Fibroblast of skin of left biceps (primary cell): ENCODE measurements at places on chromosomes 13 and 19.

DNA sequence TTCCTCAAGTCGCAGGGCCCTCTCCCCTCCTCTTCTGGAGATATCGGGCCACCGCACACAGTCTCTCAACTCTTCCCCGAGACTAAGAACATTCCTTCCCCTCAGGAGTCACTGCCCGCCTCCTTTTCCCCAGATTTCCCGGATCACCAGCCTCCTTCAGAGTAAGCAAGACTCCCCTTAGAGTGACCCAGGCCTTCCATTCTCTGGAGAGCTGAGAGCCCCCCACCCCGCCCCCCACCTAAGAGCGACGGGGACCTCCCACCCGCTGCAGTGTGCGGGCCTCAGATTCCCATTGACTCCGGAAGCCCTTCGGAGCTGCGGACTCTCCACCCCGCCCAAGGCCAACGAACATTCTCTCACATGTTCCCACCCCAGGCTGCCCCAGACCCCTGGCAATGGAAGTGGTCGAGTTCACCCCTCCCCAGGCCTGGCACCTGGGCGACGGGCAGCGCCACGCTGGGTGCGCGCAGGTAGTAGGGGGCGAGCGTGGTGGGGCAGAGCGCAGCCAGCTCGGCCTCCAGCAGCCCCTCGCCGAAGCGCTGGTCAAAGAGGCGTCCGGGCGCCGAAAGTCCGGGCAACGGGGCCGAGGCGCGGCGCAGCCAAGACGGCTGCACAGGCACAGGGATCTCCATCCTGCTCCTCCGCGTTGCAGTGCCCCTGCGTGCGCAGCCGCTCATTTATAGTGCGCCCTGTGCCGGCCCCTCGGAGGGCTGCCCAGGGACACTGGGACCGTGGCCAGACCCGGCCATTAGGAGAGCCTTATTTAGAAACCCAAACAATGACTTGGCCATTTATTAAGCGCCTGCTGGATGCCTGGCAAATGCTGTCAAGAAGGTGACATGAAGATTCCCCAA lies at the start of gene HSPB6:
HSPB6 (minus strand) TSS at position 653 of the 854 bp plus-strand sequence; CDS start at position 632, 21 bp downstream.
- DNase-seq = no peak

- no peak for DNase-seq
Measured at GRCh38 chr19:738509-739128, 12.3 kb upstream of the MISP start.

DNA sequence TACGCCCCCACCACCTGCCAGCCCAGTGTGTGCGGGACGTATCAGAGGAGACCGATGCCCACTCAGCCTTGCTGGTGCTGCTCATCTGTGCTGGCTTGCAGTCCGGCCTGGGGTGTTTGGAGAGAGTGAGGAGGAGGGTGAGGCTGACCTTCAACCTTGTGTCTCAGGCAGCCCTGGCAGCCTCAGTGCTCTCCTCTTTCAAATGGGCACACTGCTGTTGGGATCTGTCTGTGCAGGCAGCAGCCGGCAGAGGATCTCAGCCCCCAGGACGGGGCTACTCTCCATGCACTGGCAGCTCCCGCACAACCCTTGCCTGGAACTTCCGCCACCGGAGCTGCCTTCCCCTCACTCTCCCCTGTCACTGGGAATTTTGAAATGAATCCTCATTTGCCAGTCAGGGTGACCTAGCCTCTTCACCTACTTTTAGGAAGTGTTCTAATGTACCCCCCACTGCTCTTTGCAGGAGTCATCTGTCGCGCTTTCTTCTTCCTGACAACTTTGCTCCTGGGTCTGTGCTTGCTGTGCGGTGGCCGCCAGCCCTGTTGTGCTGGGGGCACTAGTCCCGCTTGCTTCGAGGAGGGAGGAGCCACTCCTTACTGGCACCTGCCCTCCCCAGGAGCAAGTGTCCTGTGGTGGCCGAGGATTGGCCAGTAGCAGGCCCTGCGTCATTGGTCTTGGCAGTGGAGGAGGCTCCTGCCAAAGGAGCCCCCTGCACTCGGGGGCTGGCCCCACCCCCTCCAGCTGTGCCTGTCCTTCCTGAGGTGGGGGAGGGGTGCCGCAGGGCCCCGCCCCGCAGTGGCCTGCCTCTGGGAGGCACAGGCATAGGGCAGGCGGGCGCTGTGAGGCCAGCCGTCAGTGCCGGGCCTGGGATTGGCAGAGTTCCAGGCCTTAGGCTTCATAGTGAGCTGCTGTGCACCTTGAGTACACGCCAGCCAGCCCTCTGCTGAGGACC lies 53.4 kb downstream of the TSSK6 start:
- DNase-seq = no peak

GRCh38 chr13:99311137-99311536 lies 3.9 kb upstream of the GPR183 start:
- DNase-seq = no peak

DNA sequence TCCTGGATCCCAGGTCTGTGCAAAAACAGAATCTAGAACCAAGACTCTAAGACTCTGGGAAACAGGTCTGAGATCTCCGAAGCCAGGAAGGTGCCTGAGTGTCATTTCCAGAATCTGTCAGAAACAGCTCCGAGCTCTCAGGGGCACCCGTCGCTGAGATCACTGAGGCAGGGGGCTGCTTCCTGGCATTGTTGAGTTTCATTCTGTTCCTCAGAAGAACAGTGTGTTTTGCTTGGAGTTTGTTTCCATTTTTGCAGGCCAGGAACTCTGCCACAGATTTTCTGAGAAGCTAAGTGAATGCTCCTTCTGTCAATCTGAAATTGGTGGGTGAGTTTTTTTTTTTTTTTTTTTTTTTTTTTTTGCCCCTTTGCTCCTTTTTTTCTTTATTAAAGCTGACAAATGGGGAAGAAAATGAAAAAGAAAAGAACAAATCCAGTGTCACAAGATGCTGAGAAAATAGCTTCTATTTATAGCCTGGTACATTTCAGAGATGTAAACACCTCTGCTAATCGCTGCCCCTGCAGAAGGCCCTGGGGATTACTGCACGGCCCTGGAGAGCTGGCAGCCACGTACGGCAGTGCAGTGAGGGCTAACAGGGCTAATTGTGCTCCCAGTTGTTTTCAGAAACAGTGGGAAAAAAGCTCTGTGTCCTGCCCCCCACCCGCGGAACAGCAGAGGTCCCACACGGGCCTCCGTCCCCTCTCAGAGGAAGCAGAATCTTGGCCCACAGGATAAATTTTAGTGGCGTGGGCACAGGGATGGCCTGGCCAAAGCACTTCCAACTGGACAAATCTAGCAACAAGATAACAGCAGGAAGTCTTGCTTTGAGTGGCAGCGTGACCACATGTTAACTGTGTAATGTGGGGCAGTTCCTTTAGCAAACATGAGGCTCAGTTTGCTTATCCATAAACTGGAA lies 237.6 kb upstream of the IRS2 start:
- no peak for DNase-seq

DNA sequence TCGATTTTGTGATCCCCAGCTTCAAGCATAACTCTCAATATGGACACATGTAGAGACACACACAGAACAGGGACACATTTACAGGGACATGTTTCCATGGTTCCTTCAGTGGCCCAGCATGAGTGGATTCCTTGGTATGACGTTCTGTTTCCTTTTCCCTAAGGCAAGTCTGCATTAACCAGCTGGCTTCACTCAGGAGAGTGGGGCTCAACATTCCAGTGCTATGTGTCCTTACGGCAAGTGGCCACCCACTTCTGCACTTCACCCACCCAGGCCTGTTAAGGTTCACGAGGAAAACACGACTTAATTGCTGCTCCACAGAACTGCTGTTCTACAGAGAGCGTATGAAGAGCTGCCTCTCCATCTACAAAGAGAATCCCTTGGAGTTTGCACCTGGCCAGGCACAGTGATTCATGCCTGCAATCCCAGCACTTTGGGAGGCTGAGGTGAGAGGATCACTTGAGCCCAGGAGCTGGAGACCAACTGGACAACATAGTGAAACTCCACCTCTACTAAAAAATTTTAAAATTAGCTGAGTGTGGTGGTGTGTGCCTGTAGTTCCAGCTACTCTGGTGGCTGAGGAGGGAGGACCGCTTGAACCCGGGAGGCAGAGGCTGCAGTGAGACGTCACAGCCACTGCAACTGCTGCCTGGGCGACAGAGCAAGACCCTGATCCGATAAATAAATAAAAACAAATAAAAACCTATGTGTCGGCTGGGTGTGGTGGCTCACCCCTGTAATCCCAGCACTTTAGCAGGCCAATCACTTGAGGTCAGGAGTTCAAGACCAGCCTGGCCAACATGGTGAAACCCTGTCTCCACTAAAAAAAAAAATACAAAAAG lies 32.5 kb downstream of the BRD4 start:
- DNase-seq = no peak

DNA sequence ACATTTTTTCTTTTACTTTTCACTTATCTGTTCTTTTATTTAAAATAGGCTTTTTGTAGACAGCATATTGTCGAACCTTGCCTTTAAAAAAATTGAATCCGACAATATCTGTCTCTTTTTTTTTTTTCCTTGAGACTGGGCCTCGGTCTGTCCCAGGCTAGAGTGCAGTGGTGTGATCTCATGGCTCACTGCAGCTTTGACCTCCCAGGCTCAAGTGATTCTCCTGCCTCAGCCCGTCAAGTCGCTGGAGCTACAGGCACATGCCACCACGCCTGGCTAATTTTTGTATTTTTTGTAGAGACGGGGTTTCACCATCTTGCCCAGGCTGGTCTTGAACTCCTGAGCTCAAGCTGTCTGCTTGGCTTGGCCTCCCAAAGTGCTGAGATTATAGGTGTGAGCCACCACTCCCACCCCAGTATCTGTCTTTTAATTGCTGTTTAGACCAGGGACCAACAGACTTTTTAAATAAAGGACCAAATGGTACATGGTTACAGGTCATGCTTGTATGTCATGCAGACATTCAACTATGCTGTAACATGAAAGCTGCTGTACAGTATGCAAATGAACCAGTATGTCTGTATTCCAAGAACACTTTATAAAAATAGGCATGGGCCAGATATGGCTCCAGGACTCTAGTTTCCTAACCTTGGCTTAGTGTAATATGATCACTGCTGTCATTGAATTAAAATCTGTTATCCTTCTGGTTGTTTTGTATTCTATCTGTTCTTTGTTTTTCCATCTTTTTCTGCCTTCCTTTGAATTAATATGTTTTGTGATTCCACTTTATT lies 80.3 kb downstream of the GJA3 start:
- DNase-seq = no peak

DNA sequence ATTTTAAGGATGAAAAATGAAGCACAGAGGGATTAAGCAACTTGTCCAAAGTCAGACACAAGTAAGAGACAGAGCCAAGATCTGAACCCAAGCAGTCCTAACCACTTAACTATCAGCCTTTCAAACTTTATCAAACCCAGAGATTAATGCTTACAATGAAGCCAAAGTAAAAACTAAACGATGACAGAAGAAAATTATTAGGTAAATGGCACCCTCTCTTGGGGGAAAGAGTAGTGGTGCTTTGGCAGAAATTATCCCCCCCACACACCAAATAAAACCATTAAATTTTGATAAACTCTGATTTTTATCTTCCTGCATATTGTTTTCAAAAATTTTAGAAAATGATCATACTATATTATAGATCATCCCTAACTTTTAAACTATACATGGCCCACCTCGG lies 329.2 kb downstream of the SLC7A1 start:
- DNase-seq = no peak

GRCh38 chr19:14149509-14149994 lies 13.2 kb upstream of the ASF1B start:
- DNase-seq = peak; percentile 8
